ENCODE measurements at places on chromosomes 2 and 18.

- no peaks in the 10 kb centered on the region for H3K4me1 ChIP-seq
- no peak for DNase-seq
- no peaks in the 10 kb centered on the region for H3K36me3 ChIP-seq
- H3K27ac ChIP-seq, result no peak overlapping the region
- H3K27me3 ChIP-seq, result peaks cover 2% of the 10 kb centered on the region
- H3K4me3 ChIP-seq, result no peak overlapping the region
Observed at GRCh38 chr2:7115906-7116305, 198.7 kb downstream of the RNF144A start.

DNA sequence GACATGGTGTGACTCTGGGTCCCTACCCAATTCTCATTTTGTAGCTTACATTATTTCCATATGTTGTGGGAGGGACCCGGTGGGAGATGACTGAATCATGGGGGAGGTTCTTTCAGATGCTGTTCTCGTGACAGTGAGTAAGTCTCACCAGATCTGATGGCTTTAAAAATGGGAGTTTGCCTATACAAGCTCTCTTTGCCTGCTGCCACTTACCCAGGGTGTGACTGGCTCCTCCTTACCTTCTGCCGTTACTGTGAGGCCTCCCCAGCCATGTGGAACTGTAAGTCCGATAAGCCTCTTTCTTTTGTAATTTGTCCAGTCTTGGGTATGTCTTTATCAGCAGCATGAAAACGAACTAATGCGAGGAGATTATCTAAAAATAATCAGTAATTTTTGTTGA is 1683.2 kb upstream of the SLC39A10 start:
- no peaks in the 10 kb centered on the region for H3K36me3 ChIP-seq
- H3K4me1 ChIP-seq, result no peaks in the 10 kb centered on the region
- H3K4me3 ChIP-seq, result no peak overlapping the region

DNA sequence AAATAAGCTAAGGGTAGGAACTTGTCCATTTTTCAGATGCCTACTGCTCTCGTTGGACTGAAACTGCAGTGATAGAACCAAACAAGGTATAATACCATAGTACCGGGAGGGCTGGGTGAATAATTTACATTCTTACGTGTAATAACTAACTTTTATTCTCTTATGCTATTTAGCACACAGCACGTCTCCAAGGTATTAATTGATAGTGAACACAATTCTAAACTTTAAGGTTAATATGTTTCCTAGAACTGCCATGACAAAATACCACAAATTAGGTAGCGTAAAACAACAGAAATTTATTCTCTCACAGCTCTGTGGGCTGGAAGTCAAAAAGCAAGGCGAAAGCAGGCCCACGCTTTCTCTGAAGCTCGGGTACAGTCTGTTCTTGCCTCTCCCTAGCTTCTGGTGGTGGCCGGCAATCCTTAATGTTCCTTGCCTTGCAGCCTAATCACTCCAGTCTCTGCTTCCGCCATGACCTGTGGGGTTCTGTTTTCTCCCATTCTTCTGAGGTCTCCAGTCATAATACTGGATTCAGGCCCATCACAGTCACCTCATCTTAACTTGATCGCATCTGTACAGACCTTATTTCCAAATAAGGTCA is 5.6 kb upstream of the BCL2 start:
- DNase-seq, result no peak
- no peak overlapping the region for H3K27ac ChIP-seq
- no peaks in the 10 kb centered on the region for H3K27me3 ChIP-seq
- H3K4me1 ChIP-seq, result peaks cover 14% of the 10 kb centered on the region
- no peaks in the 10 kb centered on the region for H3K36me3 ChIP-seq

DNA sequence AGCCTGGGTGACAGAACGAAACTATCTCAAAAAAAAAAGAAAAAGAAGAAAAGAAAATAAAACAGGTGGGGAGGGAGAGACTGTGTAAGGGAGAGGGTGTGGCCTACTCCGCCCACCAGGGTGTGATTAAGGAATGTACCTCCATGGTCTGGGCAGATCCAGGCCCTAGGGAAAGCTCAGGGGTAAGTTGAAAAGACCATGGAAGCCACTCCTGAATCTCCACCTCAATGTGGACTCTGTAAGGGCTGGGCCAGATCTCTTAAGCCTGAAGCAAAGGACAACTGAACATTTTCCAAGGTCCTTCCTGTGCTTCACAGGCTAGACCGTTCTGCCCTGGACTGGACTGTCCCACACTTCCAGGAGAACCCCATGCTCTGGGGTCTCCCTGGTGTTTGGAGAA is 9.7 kb upstream of the ATG16L1 start:
- H3K27me3 ChIP-seq, result no peaks in the 10 kb centered on the region
- H3K27ac ChIP-seq, result peak overlapping the region; percentile 55
- no peak overlapping the region for H3K4me3 ChIP-seq
- H3K4me1 ChIP-seq, result peaks cover 52% of the 10 kb centered on the region

- no peaks in the 10 kb centered on the region for H3K4me1 ChIP-seq
- no peaks in the 10 kb centered on the region for H3K27me3 ChIP-seq
- H3K36me3 ChIP-seq, result no peaks in the 10 kb centered on the region
Observed at GRCh38 chr2:231288590-231288989, 90.2 kb downstream of the ARMC9 start.

DNA sequence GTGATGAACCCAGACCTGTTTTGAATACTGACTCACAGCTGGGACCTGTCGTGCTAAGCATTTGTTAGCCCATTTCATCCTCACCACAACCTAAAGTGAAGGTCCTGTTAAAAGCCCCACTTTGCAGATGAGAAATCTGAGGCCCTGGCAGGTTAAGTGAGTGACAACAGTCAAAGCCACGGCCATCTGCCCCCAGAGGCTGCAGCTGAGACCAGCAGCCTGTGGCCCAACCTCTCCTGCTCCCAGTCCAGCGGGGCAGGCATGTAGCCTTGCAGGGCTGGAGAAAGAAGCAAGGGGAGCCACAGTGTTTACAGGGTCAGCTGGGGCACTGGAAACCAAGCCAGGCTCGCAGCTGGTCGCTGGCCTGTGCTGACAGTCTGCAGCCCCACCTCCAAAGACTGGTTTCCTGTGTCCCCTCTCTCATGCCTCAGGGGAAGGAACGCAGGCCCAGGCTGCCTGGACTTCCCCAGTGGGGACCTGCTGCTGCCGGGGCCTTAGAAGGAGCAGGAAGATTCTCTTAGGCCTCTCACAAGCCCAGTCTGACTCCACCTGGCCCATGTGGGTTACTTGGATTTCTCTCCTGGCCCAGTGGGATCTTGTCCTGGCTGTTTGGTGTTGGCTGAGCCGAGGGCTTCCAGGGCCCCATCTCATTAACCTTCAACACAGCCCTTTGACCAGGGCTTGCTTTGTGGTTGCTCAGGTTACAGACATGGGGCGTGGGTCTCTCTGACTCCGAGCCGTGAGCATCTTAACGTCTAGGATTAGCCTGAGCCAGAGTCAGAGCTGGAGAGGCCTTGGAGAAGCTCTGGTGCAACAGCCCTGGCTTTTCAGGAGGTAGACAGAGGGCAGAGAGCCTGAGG is 1.7 kb downstream of the INPP5D start:
- peak overlapping the region; percentile 85 for H3K27ac ChIP-seq
- DNase-seq, result no peak
- H3K4me3 ChIP-seq, result peak overlapping the region; percentile 98
- H3K4me1 ChIP-seq, result peaks cover 60% of the 10 kb centered on the region

GRCh38 chr18:35189510-35189909 is 51.3 kb upstream of the ZNF397 start:
- no peaks in the 10 kb centered on the region for H3K4me1 ChIP-seq
- DNase-seq, result no peak
- H3K36me3 ChIP-seq, result no peaks in the 10 kb centered on the region

GRCh38 chr2:10034333-10035052 is 8.9 kb upstream of the KLF11 start:
- no peak overlapping the region for H3K4me3 ChIP-seq
- DNase-seq, result no peak
- H3K27ac ChIP-seq, result no peak overlapping the region
- no peaks in the 10 kb centered on the region for H3K36me3 ChIP-seq
- no peaks in the 10 kb centered on the region for H3K27me3 ChIP-seq
- peaks cover 46% of the 10 kb centered on the region for H3K4me1 ChIP-seq

- H3K27me3 ChIP-seq, result no peaks in the 10 kb centered on the region
- peaks cover 13% of the 10 kb centered on the region for H3K4me1 ChIP-seq
- peak overlapping the region; percentile 63 for H3K27ac ChIP-seq
- H3K36me3 ChIP-seq, result no peaks in the 10 kb centered on the region
Observed at GRCh38 chr2:28567061-28567471, 71.2 kb downstream of the PLB1 start.

DNA sequence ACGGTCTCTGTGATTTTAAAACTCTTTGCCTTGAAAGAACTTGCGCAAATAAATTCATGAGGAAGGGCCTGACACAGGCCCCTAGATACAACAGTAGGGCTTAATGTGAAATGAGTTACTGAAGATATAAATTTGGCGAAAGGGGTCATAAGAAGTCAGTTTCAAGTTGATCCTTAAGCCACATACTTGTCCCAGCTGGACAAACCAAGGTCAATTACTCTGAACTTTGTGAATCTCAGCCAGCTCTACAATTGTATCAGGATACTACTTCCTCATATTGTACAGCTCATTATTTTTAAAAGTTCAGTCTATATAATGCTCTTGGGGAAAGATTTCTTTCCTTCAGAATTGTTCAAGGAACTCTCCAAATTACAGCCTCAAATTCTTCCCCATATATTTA is 432.8 kb downstream of the METTL4 start:
- no peak overlapping the region for H3K27ac ChIP-seq
- H3K36me3 ChIP-seq, result no peaks in the 10 kb centered on the region
- no peak for DNase-seq
- H3K27me3 ChIP-seq, result peaks cover 3% of the 10 kb centered on the region
- H3K4me1 ChIP-seq, result no peaks in the 10 kb centered on the region
- H3K4me3 ChIP-seq, result no peak overlapping the region

DNA sequence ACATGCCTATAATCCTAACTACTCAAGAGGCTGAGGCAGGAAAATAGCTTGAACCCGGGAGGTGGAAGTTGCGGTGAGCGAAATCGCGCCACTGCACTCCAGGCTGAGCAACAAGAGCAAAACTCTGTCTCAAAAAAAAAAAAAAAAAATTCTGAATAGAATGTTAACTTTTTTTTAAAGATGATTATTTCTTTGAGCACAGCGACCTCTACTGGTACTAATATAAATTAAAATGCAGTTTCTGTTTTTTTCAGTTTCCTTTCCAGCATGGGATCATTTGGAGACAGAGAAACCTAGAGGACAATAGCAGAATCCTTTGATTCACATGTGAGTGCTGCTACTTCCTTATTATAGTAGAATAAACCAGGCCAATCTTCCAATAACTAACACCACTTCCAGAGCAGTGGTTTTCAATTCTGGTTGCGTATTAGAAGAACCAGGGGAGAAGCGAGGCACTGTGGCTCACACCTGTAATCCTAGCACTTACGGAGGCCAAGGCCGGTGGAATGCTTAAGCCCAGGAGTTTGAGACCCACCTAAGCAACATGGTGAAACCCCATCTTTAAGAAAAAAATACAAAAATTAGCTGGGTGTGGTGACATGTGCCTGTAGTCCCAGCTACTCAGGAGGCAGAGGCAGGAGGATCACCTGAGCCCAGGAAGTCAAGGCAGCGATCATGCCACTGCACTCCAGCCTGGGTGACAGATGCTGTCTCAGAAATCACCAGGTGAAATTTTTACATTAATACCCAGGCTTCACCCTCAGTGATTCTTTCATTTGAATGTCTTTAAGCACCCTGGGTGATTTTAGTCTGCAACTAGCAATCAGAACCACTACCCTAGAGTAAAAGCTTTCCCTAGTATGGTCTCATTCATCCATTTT is 10.1 kb downstream of the SRSF7 start:
- peak overlapping the region; percentile 47 for H3K27ac ChIP-seq
- peaks cover 30% of the 10 kb centered on the region for H3K4me1 ChIP-seq
- DNase-seq, result peak; percentile 54
- H3K27me3 ChIP-seq, result no peaks in the 10 kb centered on the region
- peaks cover 49% of the 10 kb centered on the region for H3K36me3 ChIP-seq

GRCh38 chr2:113978524-113979190 is 88.8 kb downstream of the ACTR3 start:
- H3K4me1 ChIP-seq, result no peaks in the 10 kb centered on the region
- H3K27me3 ChIP-seq, result no peaks in the 10 kb centered on the region
- peaks cover 13% of the 10 kb centered on the region for H3K36me3 ChIP-seq
- no peak overlapping the region for H3K4me3 ChIP-seq
- no peak for DNase-seq
- no peak overlapping the region for H3K27ac ChIP-seq

- no peak for DNase-seq
- no peaks in the 10 kb centered on the region for H3K4me1 ChIP-seq
- no peak overlapping the region for H3K4me3 ChIP-seq
- no peaks in the 10 kb centered on the region for H3K27me3 ChIP-seq
- no peaks in the 10 kb centered on the region for H3K36me3 ChIP-seq
Observed at GRCh38 chr2:128451084-128452023, 132.7 kb upstream of the HS6ST1 start.

- no peak overlapping the region for H3K4me3 ChIP-seq
- H3K27me3 ChIP-seq, result no peaks in the 10 kb centered on the region
- H3K27ac ChIP-seq, result no peak overlapping the region
- H3K36me3 ChIP-seq, result no peaks in the 10 kb centered on the region
- H3K4me1 ChIP-seq, result no peaks in the 10 kb centered on the region
- DNase-seq, result no peak
Observed at GRCh38 chr18:55246278-55246677, 287.0 kb upstream of the CCDC68 start.

- no peaks in the 10 kb centered on the region for H3K27me3 ChIP-seq
- no peaks in the 10 kb centered on the region for H3K36me3 ChIP-seq
Observed at GRCh38 chr2:147456779-147457178, 388.1 kb upstream of the ACVR2A start.

DNA sequence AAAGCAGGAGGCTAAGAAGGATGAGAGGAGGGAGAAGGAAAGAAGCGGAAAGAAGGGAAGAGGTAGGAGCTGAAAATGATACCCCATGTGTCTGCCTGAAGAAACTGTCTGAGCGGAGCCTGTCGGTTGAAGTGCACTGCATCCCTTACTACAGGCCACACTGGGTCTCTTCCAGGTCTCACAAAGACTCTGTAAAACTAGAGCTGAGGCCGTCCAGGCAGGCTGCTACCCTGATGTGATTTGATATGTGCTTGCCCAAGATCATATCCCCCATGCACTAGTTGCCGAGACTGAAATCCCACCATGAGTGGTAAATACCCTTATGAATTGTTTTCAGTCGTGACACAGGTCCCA is 134.4 kb downstream of the MAIP1 start:
- no peaks in the 10 kb centered on the region for H3K4me1 ChIP-seq
- no peak for DNase-seq
- H3K27me3 ChIP-seq, result peaks cover 5% of the 10 kb centered on the region
- H3K27ac ChIP-seq, result no peak overlapping the region
- H3K36me3 ChIP-seq, result no peaks in the 10 kb centered on the region

DNA sequence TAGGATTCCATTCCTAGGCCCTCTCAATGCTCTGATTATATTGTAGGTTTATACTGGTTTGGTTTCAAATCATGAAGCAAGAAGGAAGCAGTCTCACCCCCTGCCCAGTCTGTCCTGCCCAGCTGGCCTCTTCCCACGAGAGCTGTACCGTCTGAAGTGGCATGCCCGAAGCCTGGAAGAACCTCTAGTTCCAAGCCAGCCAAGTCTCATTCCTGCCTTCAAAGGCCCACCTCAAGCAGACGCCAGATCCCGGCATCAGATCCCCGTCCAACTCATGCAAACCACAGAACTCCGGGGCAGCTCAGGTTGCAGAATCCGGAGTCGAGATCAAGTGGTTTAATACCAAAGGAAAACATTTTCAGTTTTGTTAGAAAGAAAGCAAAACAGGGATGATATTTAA is 234.4 kb downstream of the LPIN1 start:
- no peaks in the 10 kb centered on the region for H3K36me3 ChIP-seq
- no peaks in the 10 kb centered on the region for H3K4me1 ChIP-seq
- H3K4me3 ChIP-seq, result no peak overlapping the region
- no peak for DNase-seq
- peaks cover 3% of the 10 kb centered on the region for H3K27me3 ChIP-seq
